ENCODE measurements at places on chromosomes 5 and 9.

- no peak for DNase-seq
These were observed 170.0 kb upstream of the RGMB start for GRCh38 chr5:98603456-98603855.

DNA sequence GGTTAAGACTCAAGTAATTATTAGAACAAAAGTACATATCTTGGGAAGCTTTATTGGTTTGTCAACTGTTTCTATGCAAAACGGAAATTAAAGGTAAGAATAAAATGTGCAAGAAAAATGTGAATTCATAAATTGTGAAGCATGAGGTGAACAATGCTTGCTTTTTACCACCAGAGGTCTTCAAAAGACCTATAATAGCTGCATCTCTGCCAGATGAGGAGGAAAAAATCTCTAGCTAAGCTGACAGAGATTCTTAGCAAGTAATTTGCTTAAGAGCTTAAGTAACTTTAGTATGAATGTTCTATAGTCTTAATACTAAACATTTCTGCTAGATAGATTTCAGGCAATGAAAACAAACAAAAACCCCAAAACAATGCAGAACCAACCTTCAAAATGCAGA lies 54.1 kb downstream of the MRPS30 start:
- peak; percentile 27 for DNase-seq

- DNase-seq = no peak
These were observed 48.5 kb upstream of the SRP19 start for GRCh38 chr5:112812549-112812948.

- peak; percentile 28 for DNase-seq
These were observed 572 bp downstream of the CDK5RAP2 start for GRCh38 chr9:120579139-120580050.

DNA sequence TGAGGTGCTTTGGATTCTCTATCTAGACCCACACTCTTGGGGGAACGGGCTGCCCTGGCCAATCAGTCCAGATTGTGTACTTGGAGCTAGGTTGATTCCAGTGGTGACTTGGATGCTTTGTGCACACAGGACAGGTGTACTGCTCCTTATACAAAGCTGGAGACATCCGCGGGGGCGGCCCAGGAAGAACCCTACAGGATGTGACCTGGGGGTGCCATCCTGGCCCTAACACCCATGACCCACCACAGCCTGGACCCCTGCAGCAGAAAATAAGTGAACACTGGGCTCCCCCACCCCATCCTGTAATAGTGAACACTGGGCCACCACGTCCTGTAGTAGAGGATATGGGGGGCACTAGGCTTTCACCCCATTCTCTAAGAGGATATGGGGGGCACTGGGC lies 12.1 kb upstream of the PLEKHG4B start:
- no peak for DNase-seq

- no peak for DNase-seq
These were observed 45.2 kb downstream of the PAX5 start for GRCh38 chr9:36988848-36989247.

GRCh38 chr5:10351919-10352318 lies 1.6 kb upstream of the MARCHF6 start:
- no peak for DNase-seq

Measured in epithelial cell of esophagus (primary cell).